ENCODE measurements at places on chromosomes 11 and 22. TPM values are rescaled to one million over a fixed set of nuclear protein-coding genes. Genes with fewer than 3 reads are reported as not detected.

CCDC157 gene
- 0.76 TPM for total RNA-seq

MRPL17 gene
- total RNA-seq = 132 TPM

MIOX gene
- not detected for total RNA-seq

PANX3 gene
- total RNA-seq = not detected

OR8G1 gene
- total RNA-seq = not detected

PTPN5 gene
- not detected for total RNA-seq

SEPTIN5 gene
- total RNA-seq = 7.7 TPM

CBLIF gene
- not detected for total RNA-seq

ACRV1 gene
- total RNA-seq = not detected

ATP5MG gene
- 130 TPM for total RNA-seq

FOLH1 gene
- not detected for total RNA-seq

ELFN2 gene
- 0.76 TPM for total RNA-seq

CBX7 gene
- total RNA-seq = 3.0 TPM

TSPAN32 gene
- not detected for total RNA-seq

- DNase-seq = peak; percentile 53
These were observed 47.7 kb upstream of the SC5D start for GRCh38 chr11:121244884-121245283.

DNA sequence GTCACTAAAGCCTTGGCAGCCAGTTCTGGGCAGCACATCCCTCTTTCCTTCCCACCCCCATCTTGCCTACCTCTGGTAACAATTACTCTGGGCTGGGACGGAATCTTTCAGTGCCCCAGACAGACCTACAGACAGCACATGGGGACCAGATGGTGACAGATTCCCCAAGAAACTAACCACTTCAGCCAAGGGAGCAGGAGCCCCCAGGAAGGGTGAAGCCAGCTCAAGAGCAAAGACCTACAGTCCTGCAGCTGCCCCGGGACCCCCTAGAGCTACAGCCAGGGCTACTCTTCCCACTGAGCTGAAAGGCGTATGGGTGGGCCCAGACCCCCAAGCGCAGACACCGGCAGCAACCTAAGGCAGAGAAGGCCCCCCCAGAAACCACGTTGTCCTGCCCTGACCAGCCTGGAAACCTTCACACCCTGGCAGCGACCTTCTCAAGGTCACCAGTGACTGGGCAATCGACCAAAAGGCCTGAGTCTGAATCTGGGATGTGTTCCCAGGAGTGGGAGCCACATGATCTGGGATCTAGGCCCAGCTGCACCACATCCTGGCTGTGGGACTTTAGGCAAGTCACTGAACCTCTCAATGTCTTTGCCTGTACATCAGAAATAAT, 65.8 kb downstream of the LRRC32 start:
- DNase-seq = peak; percentile 80

DNA sequence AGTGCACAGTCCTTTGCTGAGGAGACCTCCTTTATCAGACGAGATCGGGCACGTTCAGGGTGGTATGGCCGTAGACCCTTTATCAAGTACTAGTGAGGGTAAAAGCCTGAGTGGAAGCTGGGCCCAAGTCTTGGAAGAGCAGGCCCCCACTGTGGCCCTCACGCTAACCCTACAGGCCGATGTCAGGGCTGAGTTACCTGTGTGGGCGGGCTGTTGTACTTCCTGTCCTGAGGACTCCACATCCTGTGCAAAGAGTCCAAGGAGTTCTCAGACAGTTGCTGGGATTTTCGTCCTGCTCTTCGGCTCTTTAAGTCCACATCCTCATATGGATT, 34.9 kb downstream of the RPL27A start:
- no peak for DNase-seq

DNA sequence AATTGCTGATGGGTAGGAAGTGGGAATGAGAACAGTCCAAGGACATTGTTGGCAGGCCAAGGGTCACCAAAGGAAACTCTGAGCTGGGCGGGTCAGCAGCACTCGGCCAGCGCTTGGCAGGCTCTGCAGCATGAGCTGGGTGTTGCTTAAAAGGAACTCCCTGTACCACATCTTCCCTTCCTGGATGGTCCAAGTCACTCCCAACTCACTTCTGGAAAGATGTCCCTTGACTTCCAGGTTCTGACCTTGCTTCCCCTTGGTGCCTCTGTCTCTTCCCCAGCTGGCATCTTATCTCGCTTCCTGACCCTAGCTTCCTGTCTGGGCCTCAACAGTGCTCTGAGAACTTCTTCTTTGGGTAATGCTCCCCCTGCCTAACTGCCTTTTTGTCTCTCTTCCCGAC, 24.8 kb upstream of the SWAP70 start:
- no peak for DNase-seq

DNA sequence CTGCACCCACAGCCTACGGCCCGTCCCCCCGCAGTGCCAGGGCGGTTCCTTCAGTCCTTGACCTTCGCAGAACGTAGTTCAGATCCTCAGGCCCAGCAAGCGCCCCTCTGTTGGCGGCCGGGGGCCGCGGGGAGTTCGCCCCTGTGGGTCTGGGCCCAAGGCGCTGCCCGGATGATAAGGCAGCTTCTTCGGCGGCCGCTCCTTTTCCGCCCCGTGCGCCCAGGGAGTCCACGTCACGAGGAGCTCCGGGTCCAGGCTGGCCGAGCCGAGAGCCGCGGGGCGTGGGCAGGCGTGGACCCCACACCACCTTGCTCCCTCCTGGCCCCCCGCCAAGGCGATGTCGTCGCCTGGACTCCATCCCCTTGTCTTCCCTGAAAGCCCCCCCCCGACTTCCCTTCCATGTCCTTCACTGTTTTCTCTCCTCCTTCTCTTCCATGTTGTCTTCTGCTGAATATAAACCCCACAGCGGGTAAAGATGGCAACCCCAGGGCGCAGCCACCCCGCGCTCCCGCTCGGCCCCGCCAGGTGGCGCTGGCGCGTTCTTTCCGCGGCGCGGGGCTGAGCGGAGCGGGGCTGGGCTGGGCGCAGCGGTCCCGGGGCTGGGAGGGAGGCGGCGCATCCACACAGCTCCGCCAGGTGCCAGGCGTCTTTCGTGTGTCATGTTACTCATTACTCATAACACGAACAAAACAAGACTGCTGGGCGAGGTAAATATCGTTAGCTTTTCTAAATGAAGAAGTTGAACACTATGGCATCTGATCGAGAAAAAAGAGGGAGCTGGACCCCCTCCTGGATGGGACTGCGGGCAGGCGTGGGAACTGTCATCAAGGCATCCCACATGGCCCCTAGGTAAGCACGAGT, 321.0 kb downstream of the NTM start:
- DNase-seq = no peak

DNA sequence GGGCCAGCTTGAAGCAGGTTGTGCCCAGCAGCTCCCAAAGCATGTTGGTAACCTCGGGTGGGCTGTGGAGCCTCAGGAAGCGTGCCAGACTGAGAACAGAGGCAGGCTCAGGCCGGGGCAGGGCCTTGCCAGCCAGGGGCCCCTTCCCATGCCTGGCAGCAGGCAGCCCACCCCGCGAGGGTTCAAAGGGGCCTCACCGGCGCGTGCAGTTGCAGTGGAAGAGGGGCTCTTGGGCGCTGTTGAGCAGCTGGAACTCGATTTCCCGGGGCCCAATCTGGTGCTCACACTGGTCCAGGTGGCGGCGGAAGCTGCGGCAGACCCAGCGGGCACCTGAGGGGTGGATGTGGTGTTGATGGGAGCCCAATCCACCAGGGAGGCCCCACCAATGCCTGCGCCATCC, 3.6 kb downstream of the PLA2G3 start:
- DNase-seq = no peak

DNA sequence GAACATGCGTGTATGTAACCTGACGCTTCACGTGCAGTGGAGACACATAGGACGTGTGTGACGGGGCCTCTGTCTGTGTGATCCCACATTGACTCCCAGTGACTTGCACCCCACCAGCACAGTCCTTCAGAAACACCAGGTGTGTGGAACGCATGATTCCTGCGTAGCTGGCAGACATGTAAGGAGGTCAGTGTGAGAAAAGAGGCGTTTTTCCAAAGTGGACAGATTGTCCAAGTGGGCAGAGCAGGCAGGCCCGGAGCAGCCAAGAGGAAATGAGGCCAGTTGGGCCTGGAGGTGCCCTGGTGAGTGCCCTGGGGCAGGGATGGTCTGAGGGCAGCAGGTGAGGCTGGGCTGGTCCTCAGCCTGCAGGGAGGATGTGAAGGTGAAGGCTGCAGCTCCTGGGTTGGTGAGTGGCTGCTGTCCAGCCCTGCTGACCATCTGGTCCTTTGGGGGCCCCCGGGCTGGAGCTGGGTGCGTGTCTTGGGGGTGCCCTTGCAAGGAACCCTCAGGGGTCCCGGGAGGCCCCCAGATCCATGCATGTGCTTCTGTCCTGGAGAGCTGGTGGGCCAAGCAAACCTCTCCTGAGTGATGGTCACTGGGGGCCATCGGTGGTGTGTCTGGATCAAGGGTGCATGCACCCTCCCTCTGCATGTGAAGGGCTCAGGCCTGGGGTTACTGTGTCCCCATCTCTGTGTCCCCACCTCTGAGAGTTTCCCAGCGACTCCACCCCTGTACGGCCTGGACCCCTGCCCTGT, 26.6 kb downstream of the SHANK3 start:
- DNase-seq = no peak

GRCh38 chr11:109423466-109424190, 1.6 kb downstream of the C11orf87 start:
- no peak for DNase-seq

DNA sequence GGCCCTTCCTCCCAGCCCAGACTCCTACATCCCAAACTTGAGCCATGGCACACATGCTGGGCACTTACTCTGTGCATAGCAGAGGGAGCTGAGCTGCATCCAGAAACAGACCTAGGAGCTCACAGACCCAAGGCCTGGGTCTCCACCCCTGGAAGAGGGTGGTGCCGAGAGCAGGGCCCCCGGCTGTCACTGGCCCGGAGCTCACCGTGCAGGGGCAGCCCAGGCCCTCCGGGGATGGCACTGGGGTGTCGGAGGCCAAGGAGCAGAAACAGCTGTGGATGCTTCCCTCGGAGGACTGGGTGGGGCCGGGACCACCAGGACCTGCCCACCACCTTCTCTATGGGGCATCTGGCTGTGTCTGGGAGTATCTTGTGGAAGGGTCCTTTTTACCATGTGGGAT, 4.3 kb upstream of the APOBEC3A start:
- DNase-seq = no peak

GRCh38 chr11:68191661-68192579, 21.2 kb downstream of the KMT5B start:
- peak; percentile 27 for DNase-seq

- peak; percentile 98 for DNase-seq
These were observed 26.6 kb downstream of the RAB30 start for GRCh38 chr11:83044958-83045712.

DNA sequence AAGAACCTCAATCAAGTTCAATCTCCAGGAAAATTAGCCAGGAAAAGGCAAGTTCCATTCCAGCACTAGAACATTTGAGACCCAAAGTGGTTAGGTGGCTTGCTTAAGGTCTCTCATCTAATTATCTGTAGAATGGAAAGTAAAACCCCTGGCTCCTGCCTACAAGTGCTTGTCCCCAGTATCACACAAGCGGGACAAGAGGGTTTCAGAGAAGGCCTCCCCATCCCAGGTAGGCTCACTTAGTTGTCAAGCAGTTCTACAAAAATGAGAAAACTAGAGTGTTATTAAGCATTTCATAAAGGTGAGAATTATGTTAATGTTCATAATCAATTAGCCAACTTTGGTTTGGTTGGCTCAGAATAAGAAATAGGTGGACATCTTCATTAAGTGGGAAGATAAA, 5.5 kb downstream of the POU2AF1 start:
- DNase-seq = no peak

- no peak for DNase-seq
These were observed 13.6 kb downstream of the IPO7 start for GRCh38 chr11:9397746-9398680.

GRCh38 chr11:66665369-66665768, 12.3 kb downstream of the RBM4B start:
- DNase-seq = no peak

DNA sequence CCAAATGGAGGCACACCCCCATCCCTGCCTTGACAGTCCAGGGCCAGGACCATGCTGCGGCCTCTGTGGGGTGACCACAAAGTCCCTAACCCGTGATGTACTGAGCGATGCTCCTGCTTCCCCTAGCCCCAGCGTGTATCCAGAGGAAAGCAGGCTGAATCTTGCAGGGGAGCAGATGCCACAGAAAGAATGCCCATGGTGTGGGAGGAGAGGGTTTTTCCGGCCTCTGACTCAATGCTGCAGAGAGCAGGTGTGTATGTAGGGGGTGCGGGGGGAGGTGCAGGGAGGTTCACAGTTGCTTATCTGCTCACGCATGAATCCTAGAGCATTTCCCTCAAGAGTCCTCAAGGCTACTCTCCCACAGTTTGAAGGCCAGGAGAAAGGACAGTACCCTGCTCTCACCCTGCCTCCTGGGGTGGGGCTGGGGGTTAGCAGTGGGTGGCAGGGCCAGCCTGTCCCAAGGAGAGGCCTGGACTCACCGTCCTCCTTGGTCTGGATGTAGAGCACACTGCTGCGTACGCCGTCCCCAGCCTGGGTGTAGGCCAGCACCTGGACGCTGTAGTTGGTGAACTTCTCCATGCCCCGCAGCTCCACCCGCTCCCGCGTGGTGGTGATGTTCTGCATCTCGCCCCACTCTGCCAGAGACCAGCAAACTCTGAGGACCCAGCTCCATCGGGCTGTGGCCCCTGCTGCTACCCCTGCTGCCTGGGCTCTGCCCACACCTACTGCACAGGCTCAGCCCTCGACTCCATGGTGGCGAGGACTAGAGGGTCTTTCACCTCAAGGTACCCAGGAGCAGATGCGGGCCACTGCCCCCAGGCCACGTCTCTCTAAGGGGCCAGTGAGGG, 130.8 kb downstream of the CEP164 start:
- no peak for DNase-seq

GRCh38 chr11:59189986-59190385, 18.1 kb downstream of the DTX4 start:
- DNase-seq = no peak

DNA sequence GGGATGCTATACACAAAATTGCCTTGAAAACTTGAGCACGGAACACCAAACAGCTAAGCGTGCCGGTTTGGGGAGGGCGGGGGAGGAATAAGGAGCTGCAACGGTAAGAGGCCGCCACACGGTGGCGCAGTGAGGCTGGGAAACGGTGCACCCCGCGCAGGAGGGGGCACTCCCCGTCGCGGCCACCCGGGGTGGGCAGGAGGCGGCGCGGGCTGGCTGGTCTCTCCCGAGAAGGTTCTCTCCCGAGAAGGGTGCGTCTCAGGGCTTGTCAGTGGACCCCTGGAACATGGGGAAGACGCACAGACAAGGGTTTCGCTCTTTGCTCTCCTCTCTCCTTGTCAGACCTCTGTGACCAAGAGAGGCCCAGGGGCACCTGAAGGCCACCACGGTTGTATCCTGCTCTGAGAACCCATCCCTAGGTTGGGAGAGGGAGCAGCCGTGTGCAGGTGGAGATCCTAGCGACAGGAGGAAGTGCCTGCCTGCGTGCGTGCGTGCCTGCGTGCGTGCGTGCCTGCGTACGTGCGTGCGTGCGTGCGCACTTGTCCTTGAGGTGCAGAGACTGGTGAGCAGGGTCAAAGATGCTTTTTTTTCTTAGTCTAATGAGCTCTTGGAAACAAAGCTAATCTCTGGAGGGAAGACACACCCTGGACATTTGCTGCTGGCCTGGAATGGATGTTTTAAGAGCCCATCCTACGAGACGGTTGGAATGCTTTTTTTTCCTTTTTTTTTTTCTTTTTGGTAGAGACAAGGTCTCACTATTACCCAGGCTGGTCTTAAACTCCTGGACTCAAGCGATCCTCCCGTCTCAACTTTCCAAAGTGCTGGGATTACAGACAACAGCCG, 18.1 kb upstream of the JAM3 start:
- peak; percentile 46 for DNase-seq

GRCh38 chr11:44577231-44577830, 11.9 kb downstream of the CD82 start:
- no peak for DNase-seq

- no peak for DNase-seq
These were observed 398.8 kb upstream of the FAT3 start for GRCh38 chr11:91825777-91826176.

Data from M059J (cell line).